ENCODE measurements at places on chromosomes 1 and 21.
A peak's percentile ranks its signal among the peaks of the same experiment; 100 is the strongest.

- DNase-seq, result no peak
Measured at GRCh38 chr21:46065914-46066551, 31.9 kb upstream of the COL6A2 start.

GRCh38 chr1:56672579-56672978 is 27.5 kb downstream of the PRKAA2 start:
- no peak for DNase-seq

DNA sequence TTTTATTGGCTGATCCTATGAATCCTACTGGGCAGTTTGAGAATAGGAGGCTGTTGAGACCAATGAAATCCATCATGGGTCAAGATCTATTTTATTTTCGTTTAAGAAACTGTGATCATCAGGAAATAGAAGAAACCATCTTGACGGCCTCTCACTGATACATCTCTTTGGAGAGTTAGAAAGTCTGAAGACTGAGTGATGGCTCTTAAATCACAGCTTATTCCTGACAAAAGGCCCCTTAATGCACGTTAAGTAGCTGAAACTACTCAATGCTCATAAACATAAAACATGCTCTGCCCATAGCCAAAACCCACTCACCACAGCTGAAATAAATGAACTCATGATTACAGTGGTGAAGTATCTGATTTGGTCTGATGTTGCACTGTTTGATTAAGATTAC is 784.5 kb upstream of the NEGR1 start:
- DNase-seq, result no peak

DNA sequence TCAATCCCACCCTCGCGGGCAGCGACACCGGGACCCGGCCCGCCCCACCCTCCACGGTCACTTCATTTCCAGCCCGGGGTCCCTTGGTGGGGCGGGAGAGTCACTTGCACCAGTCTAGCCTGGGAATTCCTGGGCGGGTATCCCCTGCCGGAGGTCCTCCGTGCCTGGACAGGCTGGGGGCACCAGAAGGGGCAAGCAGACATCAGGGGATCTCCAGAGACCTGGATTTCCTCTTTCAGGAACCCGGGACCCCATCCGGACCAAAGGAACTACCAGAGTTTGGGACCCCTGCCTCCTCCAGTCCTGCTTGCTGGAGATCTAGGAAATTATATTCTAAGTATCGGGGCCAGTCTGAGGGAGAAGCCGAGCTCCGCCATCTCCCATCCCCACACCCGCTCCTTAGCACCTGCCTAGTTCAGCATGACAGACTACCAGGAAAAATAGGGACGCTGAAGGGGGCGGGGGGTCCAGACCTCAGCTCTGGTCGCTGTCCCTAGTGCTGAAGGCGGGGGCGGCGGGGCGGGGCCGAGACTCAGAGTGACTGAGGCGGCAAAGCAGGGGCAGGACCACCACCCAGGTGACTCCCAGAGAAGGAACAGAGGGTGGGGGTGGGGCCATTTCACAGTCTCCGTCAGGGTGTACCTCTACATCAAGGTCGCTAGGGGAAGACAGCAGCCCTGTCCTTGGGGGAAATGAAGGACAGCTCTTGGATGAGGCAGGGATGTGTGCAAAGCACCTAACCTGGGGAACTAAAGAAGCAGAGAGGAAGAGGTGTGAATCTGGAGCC is 832 bp downstream of the HCN3 start:
- DNase-seq, result no peak

- no peak for DNase-seq
Measured at GRCh38 chr1:56561227-56562019, 17.9 kb downstream of the PLPP3 start.

- peak; percentile 27 for DNase-seq
Measured at GRCh38 chr1:182143154-182143657, 81.7 kb upstream of the ZNF648 start.

- no peak for DNase-seq
Measured at GRCh38 chr1:77950873-77951272, 28.0 kb downstream of the FUBP1 start.

DNA sequence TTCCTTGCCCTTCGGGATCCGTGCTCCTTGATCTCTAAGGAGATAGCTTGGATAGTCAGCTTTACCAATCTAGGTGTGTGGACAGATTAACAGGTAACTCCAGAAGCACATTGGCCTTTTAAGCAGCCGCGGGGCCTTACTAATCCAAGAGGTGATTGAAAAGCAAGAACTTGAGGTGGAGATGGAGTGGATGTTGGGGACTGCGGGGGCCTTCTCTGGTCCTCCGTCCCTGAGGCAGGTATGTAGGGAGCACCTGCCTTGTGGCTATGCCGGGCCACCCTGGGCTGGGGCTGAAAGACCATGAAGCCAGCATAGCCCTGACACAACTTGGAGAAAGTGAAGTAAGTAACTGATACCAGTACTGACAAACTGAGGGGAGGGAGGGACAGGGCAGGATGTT is 10.6 kb downstream of the SOX13 start:
- DNase-seq, result no peak

DNA sequence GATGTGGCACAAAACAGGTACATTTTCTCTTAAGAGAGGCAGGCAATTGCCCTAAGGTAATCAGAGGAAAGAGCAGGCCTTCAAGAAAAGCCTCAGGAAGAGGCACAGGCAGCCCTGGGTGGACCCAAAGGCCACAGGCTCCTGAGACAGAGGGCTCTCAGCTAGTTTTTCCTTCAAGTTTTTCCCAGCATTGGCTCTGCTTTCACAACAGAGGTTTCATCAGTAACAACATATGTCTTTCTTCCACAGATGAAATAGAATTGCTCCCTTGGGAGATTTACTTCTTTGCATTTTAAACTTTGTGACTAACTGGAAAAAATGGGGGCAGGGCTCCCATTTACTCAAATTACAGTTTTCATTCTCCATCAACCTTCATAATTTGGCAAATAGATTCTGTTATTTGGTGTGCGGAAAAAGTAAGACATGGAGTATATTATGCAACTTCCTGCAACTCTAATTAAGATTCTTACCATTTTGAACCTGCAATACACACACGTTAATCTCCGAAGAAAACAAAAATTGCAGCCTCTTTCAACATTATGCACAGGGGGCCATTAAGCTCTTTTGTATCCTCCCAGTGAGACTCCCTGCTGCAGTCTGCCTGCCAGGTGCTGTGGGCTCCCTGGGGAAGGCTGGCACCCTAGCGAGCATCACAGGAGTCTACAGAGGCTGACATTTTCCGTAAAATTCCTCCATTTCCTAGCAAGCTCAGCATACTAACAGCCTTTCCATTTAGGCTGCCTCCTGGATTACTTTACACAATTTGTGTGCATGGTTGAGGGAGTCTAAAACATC is 282.3 kb downstream of the USH2A start:
- DNase-seq, result no peak

GRCh38 chr1:230592848-230593414 is 49.4 kb upstream of the COG2 start:
- no peak for DNase-seq

DNA sequence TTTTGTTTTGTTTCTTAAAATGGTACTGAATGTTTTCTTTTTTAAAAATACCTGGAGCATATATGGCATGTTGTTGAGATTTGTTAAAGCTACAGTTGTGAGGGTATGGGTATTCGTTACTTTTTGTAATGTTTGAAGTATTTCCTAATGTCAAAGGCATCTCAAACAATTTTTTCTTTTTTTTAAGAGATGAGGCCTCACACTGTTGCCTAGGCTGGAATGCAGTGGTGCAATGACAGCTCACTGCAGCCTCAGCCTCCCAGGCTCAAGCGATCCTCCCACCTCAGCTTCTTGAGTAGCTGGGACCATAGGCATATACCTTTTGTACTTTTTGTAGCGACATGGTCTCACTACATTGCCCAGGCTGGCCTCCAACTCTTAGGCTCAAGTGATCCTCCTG is 16.1 kb downstream of the CLCN6 start:
- no peak for DNase-seq

GRCh38 chr1:26582053-26582835 is 52.7 kb downstream of the RPS6KA1 start:
- no peak for DNase-seq

DNA sequence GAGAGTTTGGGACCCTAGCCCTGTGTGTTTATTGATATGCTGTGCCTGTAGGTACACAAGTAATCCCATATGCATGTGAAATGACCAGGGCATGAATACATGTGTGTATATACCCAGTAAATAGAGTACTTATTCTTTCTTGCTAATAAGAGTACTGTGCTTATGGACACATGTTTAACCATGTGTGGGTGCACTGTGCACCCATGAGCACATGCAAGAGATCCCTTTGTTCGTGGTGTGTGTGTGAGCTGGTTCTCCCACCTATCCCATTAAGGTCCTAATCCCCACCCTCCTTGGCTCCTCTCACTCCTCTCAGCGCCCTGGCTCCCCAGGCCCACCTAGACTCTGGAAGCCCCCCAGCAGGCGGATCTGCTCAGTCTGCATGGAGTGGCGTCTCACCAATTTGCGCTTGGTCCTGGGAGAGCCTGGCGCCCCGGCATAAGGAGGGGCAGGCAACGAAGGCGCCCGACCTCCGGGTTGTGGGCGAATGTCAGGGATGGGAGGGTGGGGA is 2.2 kb upstream of the LIX1L start:
- DNase-seq, result no peak

- no peak for DNase-seq
Measured at GRCh38 chr1:228009116-228009827, 2.5 kb downstream of the WNT3A start.

GRCh38 chr1:236545621-236546169 is 21.9 kb downstream of the LGALS8 start:
- no peak for DNase-seq

- no peak for DNase-seq
Measured at GRCh38 chr1:15524021-15524282, at the start of gene CASP9. CASP9 (minus strand) TSS chr1:15524215; CDS start chr1:15524200, 15 bp downstream.

- DNase-seq, result no peak
Measured at GRCh38 chr21:25997788-25998611, 172.6 kb downstream of the APP start.

- no peak for DNase-seq
Measured at GRCh38 chr1:169053196-169053595, 53.3 kb upstream of the ATP1B1 start.

DNA sequence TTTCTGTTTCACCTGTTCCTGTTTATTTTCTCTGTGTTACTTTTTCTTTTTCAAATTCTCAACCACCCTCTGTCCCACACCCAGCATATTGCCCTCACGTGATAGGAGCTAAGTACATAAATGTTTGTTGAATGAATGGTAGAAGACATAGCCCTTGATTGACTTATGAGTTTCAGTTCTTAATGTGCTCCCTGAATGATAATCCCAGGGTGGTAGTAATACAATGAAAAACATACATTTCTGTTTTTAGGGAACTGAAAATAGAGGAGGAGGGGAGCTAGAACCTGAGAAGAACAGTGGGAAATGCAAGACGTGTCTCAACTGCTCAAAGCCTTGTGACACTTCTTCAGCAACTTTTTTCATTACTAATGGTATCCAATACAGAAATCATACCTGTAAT is 147.1 kb downstream of the SPATA46 start:
- peak; percentile 12 for DNase-seq

DNA sequence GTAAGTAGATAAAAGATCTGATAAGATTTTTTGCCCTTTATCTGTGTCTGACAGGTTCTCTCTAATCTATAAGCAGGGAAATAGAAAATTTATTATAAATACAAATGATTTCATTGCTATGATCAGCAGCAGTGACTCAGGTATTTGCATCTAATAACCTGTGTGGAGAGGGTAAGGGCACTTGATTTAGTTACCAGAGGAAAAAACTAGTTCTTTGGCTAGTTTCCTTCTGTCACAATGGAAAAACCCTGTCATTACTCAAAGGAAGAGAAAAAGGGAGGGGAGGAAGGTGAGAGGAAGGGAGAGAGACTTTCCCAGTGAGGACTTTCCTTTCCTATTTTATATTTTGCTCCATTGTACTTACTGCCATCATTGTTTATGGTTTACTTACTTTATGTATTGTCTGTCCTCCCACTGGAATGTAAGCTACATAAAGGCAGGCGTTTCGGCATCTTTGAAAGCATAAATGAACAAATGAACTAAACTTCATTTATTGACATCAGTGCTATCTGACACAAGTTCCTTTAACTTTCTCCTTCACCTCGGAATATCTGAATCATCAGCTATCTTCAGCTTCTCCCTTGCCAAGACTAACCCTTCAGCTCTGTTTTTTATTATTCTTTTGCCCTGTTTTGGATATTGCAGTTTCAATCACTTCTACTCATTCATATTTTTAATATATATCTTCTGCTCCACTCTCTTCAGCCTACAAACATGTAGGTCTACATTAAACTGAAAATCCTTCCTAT is 34.9 kb downstream of the WDR3 start:
- no peak for DNase-seq

DNA sequence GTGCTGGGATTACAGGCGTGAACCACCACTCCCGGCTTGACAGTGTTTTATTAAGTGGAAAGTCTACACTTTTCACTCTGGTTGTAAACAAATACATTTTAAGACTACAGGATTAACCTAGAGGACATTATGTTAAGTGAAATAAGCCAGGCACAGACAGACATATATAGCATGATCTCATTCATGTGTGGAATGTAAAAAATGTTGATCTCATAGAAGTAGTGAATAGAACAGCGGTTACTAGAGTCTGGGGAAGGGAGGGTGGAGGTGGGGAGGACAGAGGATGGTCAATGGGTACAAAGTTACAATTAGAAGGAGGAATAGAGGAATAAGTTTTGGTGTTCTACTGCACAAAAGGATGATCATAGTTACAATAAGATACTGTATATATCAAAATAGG is 16.9 kb downstream of the CTH start:
- DNase-seq, result no peak

DNA sequence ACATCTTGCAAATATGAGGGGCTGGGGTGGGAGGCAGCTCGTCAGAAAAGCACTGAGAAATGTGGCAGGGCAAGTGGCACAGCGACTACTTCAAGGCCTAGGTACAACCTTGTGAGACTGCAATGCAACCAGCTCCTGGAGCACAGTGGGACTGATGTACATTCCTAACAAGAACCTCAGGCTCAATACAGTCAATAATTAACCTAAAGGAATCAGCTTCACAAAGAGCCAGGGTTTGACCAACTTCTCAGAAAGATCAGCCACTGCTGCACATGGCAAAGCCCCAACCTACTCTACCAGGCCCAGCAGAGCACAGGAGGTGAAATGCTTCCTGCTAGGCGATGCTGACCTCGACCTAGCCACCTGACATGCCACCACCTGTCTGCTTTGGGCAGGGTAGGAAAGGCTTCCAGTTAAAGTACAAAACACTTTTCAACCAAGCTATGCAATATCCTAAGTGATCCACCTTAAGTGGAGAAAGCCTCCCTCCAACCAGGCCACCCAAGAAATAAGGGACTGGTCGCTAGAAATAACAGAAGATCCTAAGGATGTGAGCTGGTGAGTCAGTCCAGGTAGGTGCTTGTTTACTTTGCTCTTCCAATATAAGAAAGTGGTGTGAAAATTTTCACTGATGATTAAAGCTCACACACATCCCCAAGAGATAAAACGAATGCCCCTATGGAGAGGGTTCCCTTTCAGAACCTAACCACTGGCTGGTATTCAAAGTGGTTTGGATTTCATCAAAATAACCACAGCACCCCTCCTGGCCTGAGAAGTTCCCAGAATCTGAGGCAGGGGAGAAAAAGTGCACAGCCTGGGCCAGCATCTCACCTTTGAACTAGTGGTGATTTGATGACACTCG is 2.1 kb downstream of the RIPK4 start:
- DNase-seq, result no peak

GRCh38 chr1:91924146-91924545 is 25.1 kb upstream of the BRDT start:
- DNase-seq, result no peak

- DNase-seq, result no peak
Measured at GRCh38 chr1:59043796-59044195, 253.1 kb upstream of the FGGY start.
